ENCODE measurements at places on chromosomes 4 and X. TPM values are rescaled to one million over a fixed set of nuclear protein-coding genes. Genes with fewer than 3 reads are reported as not detected.

DNA sequence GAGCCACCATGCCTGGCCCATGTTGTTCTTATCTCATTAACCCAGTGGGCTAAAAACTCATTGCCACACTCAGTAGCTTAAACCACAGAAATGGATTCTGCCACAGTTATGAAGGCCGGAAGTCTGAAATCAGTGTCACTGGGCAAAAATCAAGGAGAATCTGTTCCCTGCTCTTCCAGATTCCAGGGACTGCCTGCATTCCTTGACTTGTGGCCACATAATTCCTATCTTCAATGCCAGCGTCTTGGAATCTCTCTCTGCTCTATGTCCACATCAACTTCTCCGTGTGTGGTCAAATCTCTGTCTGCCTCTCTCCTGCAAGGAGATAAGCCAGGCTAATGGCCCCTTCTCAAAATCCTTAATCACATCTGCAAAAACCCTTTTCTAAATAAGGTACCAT, 4.1 kb upstream of the WFS1 start:
- peaks cover 5% of the 10 kb centered on the region for H3K27me3 ChIP-seq
- H3K4me1 ChIP-seq: peaks cover 3% of the 10 kb centered on the region
- no peak overlapping the region for H3K4me3 ChIP-seq
- H3K27ac ChIP-seq: no peak overlapping the region

Gene FAM47C
- not detected for total RNA-seq

DNA sequence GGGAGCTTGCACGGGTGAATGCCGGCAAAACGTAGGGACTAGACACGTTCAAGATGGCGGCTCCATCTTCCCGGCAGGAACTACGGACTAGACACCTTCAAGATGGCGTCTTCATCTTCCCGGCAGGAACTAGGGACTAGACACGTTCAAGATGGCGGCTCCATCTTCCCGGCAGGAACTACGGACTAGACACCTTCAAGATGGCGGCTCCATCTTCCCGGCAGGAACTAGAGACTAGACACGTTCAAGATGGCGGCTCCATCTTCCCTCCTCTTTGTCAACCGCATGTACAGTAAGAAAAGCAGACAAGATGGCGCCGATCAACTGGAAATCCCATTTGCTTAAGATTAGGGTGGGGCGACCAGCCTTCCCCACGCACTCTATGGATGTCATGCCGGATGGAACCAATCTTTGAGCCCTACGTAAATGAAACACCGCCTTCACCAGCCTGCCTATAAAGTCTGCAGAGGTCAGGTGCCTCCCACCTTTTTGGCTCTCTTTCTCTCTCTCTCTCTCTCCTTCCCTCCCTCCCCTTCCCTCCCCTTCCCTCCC, 222.4 kb downstream of the CRLF2 start:
- H3K36me3 ChIP-seq: no peaks in the 10 kb centered on the region
- no peaks in the 10 kb centered on the region for H3K27me3 ChIP-seq
- no peaks in the 10 kb centered on the region for H3K4me1 ChIP-seq

DNA sequence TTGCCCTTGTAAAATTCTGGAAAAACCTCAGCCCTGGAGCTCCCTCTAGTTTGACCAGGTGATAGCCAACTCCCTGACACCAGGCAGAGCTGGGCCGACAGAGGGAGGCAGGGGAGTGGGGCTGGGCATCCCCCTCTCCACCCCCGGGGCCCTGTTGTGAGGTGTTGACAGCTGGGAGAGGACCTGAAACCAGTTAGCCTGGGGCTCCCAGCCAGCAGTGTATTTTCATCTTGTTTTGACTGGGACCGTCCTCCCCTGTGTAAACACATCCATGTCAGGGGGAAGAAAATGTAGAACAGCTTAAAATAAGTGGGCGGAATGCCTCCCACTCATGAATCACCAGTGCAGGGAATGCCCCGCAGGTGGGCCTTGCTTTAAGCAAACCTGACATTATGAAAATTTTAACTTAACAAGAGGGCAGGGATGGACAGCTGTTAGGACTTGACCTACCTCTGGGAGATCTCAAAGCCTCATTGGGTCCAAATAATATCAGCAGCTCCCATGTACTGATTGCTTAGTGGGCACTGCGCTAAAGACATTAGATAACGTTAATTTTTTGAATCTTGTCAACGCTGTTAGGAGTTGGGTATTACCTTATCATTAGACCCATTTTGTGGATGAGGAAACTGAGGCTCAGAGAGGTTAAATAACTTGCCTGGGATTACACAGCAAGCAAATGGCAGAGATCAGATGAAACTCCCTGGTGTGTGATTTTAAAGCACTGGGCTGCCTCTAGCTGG, 45.9 kb downstream of the TSC22D3 start:
- H3K4me3 ChIP-seq: no peak overlapping the region
- no peaks in the 10 kb centered on the region for H3K36me3 ChIP-seq
- DNase-seq: no peak
- no peaks in the 10 kb centered on the region for H3K27me3 ChIP-seq
- H3K27ac ChIP-seq: no peak overlapping the region

DNA sequence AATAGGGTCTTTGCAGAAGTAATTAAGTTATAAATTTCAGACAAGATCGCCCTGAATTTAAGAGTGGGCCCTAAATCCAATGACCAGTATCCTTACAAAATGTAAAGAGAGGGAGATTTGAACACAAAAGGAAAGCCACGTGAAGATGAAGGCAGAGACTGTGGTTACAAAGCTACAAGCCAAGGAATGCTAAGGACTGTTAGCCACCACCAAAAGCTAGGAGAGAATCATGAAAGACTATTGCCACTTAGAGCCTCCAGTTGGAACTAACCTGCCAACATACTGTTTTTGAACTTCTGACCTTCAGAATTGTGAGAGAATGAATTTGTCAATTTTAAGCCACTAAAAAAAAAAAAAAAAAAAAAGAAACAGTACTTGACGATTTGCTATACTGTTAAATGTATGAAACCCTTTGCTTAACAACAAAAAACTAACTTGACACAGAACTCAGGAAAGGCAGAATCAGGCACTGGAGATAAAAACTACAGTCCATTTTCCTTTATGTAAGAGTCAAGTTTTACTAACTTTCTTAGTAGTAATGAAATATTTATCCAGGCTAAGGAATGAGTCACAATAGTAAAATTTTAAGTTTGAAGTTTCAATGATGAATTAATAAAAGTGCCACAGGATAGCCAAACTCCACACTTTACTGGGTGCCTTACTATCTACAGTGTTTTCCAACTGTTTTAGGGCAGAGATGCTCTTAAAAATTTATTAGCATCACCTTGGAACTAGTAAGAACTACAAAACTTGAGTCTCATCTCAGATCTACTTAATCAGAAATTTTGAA, 25.1 kb downstream of the DHX15 start:
- DNase-seq: peak; percentile 40
- H3K4me1 ChIP-seq: peaks cover 9% of the 10 kb centered on the region
- H3K27ac ChIP-seq: no peak overlapping the region
- no peaks in the 10 kb centered on the region for H3K27me3 ChIP-seq
- H3K4me3 ChIP-seq: no peak overlapping the region

DNA sequence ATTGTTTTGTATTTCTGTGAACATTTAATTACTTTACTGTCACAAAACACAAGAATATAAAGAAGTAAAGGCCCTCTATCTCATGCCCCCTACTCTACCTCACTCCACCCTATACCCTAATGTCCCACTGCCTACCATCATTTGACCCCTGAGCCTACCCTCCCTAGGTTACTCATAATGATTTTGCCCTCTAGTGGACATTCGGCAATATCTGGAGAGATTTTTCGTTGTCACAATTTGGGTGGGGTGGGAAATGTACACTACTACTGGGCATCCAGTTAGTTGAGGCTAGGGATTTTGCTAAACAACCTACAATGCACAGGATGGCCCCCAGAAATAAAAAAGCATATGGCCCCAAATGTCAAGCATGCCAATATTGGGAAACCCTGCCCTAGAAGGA, 10.2 kb downstream of the TEX13A start:
- no peaks in the 10 kb centered on the region for H3K4me1 ChIP-seq
- no peak overlapping the region for H3K4me3 ChIP-seq
- no peaks in the 10 kb centered on the region for H3K36me3 ChIP-seq
- no peaks in the 10 kb centered on the region for H3K27me3 ChIP-seq
- H3K27ac ChIP-seq: no peak overlapping the region
- no peak for DNase-seq

Gene AKAP4
- total RNA-seq: not detected
